Fibroblast of skin of right biceps (primary cell): ENCODE measurements at places on chromosomes 4 and X.

- peak; percentile 88 for DNase-seq
These were observed 84.5 kb downstream of the GATB start for GRCh38 chr4:151676301-151676700.

GRCh38 chr4:173046818-173047217 lies 121.8 kb upstream of the GALNT7 start:
- DNase-seq: no peak

GRCh38 chrX:80807606-80807991 lies 2.1 kb downstream of the BRWD3 start:
- no peak for DNase-seq

- no peak for DNase-seq
These were observed 45.7 kb upstream of the SLC2A9 start for GRCh38 chr4:10066670-10067651.

DNA sequence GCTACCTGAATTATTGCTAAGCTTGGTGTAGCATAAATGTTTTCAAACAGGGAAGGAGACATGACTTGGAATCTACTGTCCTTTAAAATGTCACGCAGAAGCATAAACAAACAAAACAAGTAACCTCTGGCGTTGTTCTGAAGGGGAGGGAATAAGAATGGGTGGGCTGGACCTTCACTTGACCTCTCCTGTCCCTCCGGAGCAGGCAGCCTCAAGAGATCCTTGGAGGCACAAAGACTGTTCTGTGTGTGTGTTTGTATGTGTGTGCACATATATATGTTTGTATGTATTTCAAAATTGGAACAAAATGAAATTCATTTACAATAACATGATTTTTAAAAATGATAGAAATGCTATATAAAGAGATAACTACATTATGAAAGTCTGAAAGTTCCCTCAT lies 91.3 kb upstream of the DCLK2 start:
- DNase-seq: no peak

- DNase-seq: no peak
These were observed 2.6 kb downstream of the CEP135 start for GRCh38 chr4:55951191-55951922.

DNA sequence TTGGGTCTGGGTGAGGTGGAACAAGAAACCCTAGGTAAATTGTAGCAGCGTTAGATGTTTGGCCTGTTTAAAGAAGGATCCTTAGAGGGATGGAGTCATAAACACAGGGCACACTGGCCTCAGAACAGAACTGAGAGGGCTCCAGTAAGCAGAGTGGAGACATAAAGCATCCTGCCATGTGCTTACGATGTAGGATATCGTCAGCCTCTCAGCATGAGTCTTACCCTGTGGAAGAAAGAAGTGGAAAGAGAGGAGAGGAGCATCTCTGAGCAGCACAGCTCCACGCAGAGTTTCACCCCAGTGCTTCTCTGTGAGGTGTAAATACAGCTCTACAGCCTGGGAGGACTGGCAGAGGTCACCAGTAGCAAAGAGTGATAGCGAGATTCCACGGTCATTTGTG lies 27.8 kb upstream of the SORBS2 start:
- peak; percentile 28 for DNase-seq

- DNase-seq: no peak
These were observed 47.4 kb downstream of the ASIC5 start for GRCh38 chr4:155818639-155819038.

- peak; percentile 41 for DNase-seq
These were observed 209.2 kb downstream of the GLUD2 start for GRCh38 chrX:121256647-121257046.

- no peak for DNase-seq
These were observed 23.4 kb downstream of the TRMT10A start for GRCh38 chr4:99540277-99540939.

GRCh38 chr4:141314627-141315026 lies 93.9 kb downstream of the ZNF330 start:
- no peak for DNase-seq

DNA sequence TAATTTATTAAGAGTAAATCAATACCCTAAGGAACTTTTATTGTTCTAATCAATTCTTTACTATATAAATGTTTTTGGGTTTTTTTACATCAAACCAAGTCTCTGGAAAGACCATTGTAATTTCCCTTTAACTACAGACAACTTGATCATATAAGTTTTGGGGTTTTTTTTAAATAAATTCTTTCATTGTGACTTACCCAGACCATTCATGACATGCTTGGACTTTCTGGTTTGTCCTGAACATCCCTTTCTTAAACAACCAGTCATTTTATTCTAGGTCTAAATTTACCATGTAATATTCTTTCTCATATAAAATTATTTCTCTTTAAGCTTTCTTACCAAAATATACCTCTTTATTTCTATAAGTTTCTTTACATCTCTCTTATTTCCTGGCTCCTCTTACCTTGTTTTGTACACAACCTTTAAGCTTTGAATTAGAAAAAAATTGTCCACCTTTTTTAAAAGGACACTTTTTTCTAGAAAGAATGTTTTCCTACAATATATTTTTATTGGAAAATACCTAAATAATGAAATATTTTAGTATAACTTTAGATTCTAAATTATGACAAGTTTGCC lies 8.4 kb downstream of the CNGA1 start:
- peak; percentile 9 for DNase-seq

GRCh38 chrX:139974471-139974870 lies 9.2 kb upstream of the CXorf66 start:
- DNase-seq: no peak

DNA sequence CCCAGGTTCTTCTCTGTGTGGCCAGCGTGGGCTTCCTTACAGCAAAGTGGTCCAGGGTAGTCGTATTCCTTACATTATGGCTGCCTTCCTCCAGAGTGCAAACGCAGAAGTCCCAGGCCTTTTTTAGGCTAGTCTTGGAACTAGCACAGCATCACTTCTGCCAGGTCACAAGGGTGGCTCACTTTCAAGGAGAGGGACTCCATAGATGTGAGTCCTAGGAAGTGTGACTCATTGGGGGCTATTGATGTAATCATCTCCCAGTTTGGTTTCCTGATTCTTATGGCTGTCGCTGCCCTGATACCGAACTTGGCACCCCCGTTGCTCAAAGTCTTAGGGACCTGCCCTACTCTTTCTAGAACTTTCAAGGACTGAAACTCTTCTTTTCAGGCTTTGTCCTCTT lies 140.0 kb downstream of the DCK start:
- peak; percentile 40 for DNase-seq

GRCh38 chr4:124590480-124590879 lies 122.1 kb downstream of the ANKRD50 start:
- DNase-seq: no peak

DNA sequence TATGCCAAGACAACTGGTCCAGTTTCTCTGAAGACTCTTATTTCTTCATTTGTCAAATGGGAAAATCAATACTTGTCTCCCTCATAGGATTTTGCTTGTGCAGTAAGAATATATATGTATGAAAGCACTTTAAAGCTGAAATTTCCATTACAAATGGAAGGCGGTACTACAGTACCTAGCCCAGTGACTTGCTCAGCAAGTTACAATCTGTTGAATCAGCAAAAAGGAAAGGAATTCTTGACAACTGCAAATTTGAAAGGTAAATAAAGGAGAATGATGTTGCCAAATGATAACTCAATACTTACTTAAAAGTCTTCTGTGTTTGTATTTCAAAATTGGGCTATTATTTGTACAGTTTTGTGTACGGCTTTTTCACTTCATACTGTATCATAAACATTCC lies 71.1 kb downstream of the PKD2 start:
- no peak for DNase-seq

DNA sequence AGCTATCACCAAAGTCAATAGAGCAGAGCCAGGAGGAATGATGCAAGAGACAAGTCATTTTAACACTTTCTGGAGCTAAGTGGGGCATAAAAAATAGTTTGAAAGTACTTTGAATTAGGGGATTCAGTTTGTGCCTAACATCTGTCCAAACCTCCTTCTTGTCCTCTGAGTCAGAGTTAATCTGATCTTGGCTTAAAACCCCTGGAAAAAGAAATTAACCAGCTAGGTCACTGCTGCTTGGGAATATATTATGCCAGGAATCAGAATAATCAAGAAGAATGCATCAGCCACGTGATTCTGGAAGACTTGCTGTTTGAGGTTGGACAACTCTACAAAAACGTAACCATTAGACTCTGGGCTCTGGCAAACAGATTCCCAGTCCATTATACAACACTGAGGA lies 45.3 kb upstream of the EDA2R start:
- peak; percentile 21 for DNase-seq

GRCh38 chr4:36332782-36333131 lies 51.3 kb downstream of the DTHD1 start:
- no peak for DNase-seq

GRCh38 chrX:115233497-115234455 lies at the start of gene LRCH2:
Gene LRCH2, minus strand, starts transcription at chrX:115234096. Its CDS starts 55 bp downstream, at chrX:115234041.
- peak; percentile 55 for DNase-seq

DNA sequence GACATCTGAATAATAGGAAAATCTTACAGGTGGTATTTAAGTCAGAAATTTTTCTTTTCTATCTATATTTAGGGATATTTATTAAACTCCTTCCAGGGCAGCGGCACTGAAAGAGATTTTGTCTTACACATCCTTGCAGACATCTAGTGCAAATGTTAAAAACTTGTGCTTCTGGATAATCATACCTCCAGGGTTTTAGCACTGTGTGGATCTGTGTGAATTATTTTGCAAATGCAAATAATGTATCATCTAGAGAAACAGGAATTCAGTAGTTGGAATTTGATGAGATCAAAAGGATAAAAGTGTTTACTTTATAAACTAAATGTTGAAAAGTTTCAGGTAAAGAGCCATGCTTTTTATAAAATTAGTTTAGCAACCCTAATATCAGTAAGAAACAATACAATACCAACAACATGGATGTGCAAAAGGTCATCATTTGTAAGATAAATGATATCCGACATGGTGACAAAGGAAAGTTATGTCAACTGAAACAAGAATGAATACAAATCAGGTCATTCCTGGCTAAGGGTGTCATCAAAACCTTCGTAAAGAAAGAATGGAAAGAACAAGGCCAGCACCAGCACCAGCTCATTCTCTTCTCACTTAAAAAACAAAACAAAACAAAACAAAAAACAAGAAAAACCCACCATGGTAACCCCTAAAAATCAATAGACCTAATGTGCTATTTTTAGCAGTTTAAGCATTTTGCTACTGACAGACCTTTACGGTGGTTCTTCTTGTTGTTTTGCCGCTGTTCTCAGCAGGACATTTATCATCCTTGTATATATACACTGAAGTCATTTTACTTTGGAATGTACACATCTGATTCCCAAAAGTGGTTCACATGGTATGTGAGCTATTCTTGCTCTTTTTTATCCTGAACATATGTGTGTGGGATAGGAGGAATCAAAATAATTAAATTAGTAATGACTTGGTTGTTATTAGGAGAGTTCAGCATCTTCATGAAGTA lies 219.7 kb upstream of the NDST3 start:
- peak; percentile 55 for DNase-seq

DNA sequence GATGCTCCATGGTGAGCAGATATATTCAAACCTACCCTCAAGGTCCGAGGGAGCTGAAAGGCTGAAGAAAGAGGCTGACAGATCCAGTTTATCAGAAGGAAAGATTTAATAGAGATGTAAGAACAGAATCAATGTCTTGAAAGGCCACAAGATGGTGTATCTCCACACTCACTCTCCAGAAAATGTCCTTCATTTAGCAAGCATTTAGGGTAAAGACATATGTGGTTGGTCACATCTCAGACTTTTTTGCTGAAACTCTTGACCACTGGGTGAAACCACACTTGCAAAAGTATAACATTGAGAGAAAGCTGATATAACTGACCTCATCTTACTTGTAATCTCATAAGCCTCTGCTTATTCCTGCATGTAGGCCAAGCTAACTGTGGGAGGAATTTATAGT lies 745.8 kb upstream of the GALNTL6 start:
- no peak for DNase-seq

DNA sequence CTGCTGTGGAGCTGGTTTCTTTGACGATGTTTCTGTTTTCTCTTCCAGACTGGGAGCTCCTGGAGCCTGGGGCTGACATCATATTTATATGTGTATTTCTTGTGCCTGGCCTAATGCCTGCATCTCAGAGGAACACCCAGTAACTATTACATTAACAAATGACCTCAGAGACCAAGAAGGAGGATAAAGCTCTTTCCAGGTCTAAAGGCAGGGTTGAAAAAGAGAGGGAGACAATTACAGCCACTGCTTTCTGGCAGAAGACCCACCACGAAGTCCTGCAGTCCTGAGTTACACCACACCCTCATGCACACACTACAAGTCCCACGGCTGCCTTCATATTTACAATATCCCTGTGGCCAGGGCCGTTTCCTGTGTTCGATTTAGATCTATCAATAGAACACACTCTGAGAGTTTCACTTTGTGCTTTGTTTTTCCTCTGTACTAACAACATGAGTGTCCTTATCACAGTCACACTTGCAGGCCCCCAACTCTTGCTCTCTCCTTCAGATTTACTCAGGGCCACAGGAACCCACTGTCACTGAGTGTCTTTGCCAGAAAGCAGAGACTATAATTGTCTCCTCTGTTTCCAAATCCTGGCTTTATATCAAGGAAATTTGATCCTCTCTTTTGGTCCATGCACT lies 535.5 kb downstream of the MID1IP1 start:
- no peak for DNase-seq

DNA sequence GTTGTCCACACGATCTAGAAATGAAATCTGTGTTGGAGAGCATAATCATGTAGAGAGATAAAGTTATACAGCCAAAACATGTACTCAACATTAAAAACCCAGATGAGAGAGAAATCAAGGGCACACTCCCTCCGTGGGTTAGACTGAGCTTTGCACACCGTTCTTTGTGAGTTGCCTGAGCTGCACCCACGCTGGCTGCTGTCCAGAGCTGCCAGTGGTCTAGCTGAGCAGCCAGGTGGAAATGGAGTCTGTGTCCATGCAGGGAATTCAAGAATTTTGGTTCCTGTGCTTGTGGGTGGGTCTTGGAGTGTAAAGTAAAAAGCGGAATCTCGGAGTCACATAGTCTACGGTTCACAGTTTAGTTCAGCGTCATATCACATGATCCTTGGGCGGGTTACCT lies 84.6 kb downstream of the GPR143 start:
- no peak for DNase-seq

GRCh38 chr4:6379767-6380745 lies 92.4 kb downstream of the PPP2R2C start:
- no peak for DNase-seq

- no peak for DNase-seq
These were observed 527.2 kb upstream of the EPHA5 start for GRCh38 chr4:66197451-66197850.

- peak; percentile 2 for DNase-seq
These were observed 125.5 kb downstream of the ATG4A start for GRCh38 chrX:108216919-108217571.

GRCh38 chr4:93731456-93731855 lies 97.1 kb upstream of the ATOH1 start:
- DNase-seq: peak; percentile 67
